Right renal pelvis (tissue), 4 donors: ENCODE measurements at places on chromosomes 5 and 9.

- DNase-seq, result no peak
These were observed 1.8 kb upstream of the KLF4 start for GRCh38 chr9:107491081-107492053.

DNA sequence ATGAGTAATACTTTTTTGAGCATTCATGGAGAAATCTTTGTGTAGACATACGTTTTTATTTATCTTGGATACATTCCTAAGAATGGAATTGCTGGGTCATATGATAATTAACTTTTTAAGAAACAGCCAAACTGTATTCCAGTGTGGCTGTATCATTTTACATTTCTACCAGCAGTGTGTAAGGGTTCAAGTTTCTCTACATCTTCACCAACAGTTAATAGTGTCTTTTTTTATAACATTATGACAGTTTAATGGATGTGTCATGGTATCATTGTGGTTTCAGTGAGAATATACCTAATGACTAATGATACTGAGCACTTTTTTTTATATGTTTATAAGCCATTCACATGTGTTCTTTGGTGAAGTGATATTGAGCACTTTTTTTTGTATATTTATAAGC lies 52.4 kb downstream of the NIPBL start:
- no peak for DNase-seq

DNA sequence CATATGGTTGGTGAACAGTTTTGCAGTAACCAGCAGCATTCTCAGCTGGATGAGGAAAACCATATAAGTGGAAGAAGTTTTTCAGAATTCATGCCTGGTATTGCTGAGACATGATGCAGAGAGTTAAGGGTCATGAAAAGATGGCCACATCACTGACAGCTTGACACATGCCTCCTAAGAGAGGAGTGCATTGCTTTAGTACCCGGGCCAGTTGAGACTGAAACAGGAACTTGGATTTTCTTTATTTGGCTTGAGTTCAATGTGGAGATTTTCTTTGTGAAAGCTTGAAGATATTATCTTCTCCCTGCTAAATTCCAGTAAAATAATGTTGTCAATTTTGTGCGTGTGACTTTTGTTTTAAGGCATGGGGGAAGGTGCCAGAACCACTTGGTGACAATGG lies 35.8 kb downstream of the HACD4 start:
- no peak for DNase-seq

GRCh38 chr5:131209506-131210150 lies 38.9 kb downstream of the LYRM7 start:
- peak; percentile 19 for DNase-seq

GRCh38 chr5:69170969-69171368 lies 4.0 kb downstream of the CCNB1 start:
- DNase-seq, result no peak

DNA sequence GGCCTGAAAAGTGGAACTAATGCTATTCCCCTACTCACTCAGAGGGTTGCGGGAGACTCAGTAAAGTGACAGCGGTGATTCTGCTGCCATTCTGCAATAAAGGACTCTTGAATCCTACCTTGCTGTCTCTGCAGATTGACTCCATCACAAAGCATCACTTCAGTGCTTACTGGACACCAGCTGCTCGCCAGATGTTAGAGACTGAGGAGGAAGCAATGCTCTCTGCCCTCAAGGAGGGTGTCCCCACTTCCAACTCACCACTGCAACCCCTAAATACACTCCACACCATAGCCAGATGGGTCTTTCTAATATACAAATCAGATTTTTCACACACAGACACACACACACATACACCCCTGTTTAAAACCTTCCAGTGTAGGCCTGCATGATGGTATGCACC lies 21.4 kb downstream of the TTLL11 start:
- DNase-seq, result no peak

DNA sequence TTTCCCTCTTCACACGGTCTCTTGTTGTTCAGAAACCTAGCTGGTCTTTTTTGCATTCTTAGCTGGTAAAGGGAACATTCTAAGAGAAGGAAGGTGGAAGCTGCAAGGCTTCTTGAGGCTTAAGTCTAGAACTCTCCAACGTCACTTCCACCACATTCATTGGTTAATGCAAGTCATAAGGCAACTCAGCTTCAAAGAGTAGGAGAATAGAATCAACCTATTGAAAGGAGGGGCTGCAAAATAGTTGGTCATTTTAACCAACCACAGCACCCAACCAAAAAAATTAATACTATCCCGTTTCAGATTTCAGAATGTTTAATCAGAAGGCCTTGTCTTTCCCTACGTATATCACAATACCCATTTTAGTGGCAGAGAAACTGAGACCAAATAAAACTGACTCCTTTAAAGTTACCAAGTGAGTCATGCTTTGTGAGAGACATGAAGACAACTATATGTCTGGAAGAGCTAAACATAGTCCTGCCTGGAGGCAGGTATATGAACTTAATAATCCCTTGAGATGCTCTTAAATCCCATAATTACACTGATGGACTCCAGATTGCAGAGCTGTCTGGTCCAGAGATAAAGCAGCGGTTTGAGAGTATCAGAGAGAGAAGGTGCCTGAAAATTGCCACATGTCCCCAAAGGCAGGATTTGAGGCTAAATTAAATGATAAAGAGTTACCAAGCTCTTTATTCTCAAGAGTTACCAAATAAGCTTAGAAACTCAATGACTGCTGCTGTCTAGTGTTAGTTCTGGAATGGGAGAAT lies 14.4 kb downstream of the DOCK8 start:
- DNase-seq, result no peak

GRCh38 chr9:98256756-98257155 lies 1.3 kb upstream of the TBC1D2 start:
- no peak for DNase-seq

DNA sequence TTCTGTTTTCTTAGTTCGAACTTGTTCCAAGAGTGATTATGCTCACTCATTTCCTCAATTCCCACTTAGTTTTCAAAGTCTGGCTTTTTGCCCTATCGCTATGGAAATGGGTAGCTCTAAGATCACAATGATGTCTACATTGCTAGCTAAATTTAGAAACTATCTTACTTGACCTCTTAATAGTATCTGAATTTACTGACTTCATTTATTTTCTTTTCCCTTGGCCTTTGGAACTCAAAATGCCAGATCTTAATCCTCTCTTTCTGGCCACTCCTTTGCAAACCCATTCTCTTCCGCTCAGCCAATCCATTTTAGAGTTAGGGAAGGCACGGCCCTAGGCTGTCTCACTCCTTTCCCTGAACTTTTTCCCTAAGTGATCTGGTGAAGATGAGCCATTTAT lies 137.0 kb downstream of the FER start:
- no peak for DNase-seq

- no peak for DNase-seq
These were observed 211.6 kb downstream of the CTNND2 start for GRCh38 chr5:11692636-11693035.

GRCh38 chr9:108105885-108106284 lies 616.3 kb upstream of the KLF4 start:
- DNase-seq, result no peak

DNA sequence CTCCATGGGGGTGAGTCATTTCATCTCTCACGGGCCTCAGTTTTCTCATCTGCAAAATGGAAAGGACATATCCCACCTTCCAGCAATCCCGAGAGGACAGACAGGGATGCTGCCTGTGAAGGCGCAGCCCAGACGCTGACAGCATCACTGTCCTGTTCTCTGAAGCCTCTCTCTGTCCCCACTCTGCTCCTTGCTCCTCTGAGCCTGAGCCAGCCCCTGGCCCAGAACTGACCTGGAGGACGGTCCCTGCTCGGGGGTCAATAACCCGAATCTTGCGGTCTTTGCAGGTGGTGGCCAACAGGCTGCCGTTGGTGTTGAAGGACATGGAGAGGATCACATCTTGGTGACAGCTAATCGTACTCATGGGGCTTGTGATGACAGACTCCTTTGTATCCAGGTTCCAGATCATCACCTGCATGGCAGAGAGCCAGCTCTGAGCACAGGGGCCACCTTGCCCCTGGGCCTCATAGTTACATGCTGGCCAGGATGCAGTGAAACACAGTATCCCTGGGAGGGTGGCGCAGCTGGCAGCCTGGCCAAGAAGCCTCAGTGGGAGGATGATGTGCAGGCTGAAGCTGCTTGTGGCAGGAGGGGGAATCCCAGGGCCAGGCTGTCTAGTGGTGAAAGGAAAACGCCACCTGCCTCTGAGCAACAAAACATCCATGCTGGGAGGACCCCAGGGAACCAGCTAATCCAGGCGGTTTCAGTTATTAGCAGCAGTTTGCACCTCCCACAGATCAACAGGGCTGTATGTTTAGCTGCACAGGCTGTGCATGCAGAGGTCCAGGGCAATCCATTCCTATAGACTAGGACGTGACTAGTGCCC lies 14.0 kb upstream of the TRIM14 start:
- DNase-seq, result no peak

- DNase-seq, result no peak
These were observed 94.3 kb upstream of the OTULINL start for GRCh38 chr5:14486996-14487896.
